A549 treated with Hydrocortisone at 1 μM for 4 hours (cell line): ENCODE measurements at places on chromosomes 5 and 9. TPM values are rescaled to one million over a fixed set of nuclear protein-coding genes. Genes with fewer than 3 reads are reported as not detected.

The CYLC2 gene
- not detected in 5 replicates for total RNA-seq

The PLAC8L1 gene
- 0.20 to 0.40 TPM (median 0.22 TPM) in 5 replicates for total RNA-seq

The ERGIC1 gene
- total RNA-seq = 286 to 372 TPM (median 335 TPM) in 5 replicates

The ADAMTSL2 gene
- total RNA-seq = not detected in 5 replicates

The PCDHB7 gene
- not detected in 5 replicates for total RNA-seq

The RPS14 gene
- total RNA-seq = 2,659 to 3,124 TPM (median 2,999 TPM) in 5 replicates

The CATSPER3 gene
- 0.22 to 0.56 TPM (median 0.34 TPM) in 5 replicates for total RNA-seq

The RRAGA gene
- 104 to 135 TPM (median 129 TPM) in 5 replicates for total RNA-seq

The IRX2 gene
- 1.4 to 2.1 TPM (median 1.7 TPM) in 5 replicates for total RNA-seq

The FSD1L gene
- total RNA-seq = 2.9 to 4.6 TPM (median 4.0 TPM) in 5 replicates

The SMIM32 gene
- total RNA-seq = not detected in 5 replicates

The SIL1 gene
- total RNA-seq = 23.7 to 29.4 TPM (median 25.8 TPM) in 5 replicates

The ADAMTS13 gene
- total RNA-seq = 0.51 to 0.73 TPM (median 0.56 TPM) in 5 replicates

The MRPL22 gene
- 38.0 to 63.7 TPM (median 61.8 TPM) in 5 replicates for total RNA-seq

The GRXCR2 gene
- total RNA-seq = not detected in 5 replicates

The SPINK5 gene
- total RNA-seq = not detected in 5 replicates
